ENCODE measurements at places on chromosomes 6 and 20.
A peak's percentile ranks its signal among the peaks of the same experiment; 100 is the strongest.

DNA sequence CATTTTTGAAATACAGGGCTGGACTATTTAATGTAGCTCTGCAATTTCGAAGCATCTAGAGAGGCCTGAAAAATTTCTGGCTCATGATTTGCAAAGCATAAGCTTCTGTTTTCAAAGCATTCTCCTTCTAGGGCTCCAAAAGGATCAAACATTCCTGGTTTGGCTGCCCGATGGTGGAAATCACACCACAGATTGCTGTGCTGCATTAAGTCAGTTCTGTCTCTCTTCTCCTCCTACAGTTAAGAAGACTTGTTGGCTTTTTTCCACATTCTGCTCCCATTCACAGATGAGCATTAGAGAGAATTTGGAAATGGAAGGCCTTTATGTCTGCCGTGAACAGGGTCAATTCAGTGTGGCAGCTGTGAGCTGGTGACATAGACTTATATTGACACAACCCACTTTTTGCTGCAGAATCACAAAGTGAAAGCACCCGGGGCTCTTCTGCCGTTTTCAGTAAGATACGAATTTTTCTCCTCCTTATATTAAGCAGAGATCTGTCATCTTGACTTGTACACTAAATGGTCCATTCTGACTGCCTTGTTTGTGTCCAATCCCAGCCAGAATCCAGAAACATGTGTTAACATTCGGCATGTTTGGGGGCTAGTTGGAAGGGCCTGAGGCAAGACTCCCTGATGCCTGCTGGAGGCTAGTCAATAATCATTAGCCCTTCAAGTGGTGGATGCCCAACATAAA lies 330.8 kb upstream of the DEFB112 start:
- DNase-seq, result no peak

GRCh38 chr6:11179088-11179418 lies 53.4 kb downstream of the NEDD9 start:
- DNase-seq, result no peak

GRCh38 chr6:111657146-111657545 lies 51.5 kb upstream of the TRAF3IP2 start:
- DNase-seq, result no peak

- DNase-seq, result no peak
Measured at GRCh38 chr20:8912731-8913130, 156.2 kb upstream of the PLCB4 start.

DNA sequence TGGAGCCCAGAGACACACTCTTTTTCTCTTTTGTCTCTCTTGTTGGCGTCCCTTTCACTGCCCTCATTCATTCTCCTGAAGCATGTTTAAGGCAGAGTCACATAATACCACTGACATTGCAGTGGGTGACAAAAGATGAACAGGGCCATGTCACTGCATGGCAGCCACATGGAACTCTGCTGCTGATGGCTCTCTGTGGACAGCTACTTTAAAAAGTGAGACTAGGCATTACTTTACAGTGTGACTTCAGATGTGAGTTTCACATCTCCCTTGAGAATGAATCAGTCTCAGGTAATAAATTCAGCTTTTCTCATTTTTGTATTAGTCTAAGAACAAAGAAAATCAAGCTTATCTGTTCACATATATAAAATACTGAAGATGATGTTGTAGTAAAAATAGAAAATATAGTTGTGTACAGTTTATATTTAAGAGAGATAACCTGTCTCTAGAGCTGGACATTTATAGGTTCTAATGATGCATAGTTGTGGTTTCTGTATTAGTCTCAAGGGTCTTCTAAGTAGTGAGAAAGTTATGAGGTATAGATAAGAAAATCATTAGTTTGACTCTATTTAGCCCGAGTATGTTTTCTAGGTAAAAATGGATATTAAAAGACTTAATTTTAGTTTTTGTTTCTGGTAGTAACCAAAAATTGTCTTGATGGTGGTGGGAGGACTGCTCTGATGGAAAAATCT lies 6.1 kb downstream of the MRS2 start:
- DNase-seq, result no peak

DNA sequence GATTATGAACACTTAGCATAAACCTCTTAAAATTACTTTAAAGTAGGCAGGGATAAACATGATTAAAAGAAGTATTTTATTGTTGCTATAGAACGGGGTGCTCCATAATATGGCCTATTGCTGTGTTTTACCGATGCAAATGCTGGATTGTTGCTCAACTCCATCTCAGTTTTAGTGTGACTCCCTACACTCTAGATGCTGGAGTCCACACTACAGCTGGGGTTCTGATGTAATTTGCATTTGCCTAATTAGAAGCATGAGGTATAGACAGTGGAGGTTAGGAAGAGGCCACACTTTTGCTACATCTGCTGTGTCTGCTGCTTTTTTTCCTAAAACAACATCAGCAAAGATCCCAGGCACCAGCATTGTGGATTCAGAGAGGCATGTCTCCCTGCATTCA lies 6.7 kb upstream of the HMGN3 start:
- DNase-seq, result no peak

DNA sequence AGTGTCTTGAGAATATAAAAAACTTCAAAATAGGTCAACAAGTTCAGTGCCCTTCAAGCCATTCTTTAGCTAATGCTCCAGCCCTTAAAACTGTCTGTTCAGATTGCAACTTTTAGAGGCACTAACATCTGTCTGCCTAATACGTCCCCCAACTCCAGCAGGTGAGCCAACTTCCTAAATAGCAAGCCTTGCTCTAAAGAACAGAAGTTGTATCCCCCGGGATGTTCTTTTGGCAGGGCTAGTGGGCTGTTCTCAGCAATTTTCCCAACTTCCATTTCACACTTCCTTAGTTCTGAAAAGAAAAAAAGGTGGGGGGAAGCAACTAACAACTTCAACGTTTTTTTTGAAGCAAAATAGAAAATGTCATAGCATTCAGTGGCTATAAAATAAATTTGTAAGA lies 290.0 kb upstream of the PTCHD4 start:
- DNase-seq, result no peak

DNA sequence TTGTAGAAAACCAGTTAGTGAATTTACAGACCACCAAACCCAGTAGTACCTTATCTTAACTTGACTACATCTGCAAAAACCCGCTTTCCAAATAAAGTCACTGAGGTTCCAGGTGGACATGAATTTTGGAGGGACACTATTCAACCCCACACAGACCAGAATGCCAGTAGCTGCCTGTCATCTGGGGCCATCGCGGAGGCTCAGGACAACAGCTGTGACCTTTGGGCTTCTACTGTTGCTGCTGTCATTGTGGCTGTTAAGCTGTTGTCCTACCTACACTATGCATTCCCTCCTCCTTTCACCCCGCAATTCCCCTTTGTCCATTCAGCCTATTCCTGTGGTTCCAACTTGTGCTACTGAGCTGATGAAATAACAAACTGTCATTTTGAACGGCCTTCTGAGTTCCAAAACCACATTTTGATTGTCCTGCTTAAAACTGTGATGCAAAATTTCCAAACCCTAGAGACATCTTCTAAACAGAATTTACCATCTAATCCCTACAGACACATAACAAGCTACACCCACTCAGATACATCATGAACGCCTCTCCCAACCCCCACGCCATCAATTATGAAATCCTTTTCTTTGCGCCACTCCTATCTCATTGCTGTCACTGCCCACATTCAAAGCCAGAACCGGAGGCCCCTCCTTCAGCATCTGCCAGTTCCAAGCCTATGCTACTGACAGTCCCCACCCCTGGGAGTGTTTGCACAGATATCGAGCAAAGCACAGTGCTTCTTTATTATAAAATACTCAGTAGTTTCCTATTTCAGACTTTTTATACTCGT lies 125.0 kb downstream of the C6orf118 start:
- no peak for DNase-seq

GRCh38 chr6:145836170-145836569 lies 21.6 kb upstream of the FBXO30 start:
- no peak for DNase-seq

DNA sequence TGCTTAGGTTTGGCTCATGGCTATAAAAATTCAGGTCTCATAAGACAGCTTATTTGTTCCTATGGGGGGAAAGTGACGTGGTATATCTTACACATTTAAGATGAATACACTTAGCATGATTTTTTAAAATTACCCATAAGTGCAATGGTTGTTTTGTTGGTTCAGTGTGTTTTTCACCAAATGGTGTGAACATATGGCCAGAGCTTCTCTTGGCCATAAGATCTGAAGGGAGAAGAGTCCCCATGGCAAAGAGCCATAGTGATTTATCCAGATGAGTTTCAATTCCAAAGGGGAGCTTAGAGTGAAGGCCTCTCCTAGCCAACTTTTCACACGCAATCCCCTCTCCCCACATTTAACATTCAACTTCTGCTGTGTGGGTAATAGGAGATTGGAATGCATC lies 107.6 kb downstream of the TMEM242 start:
- no peak for DNase-seq

GRCh38 chr6:14499841-14500240 lies 382.3 kb downstream of the CD83 start:
- DNase-seq, result no peak

- DNase-seq, result no peak
Measured at GRCh38 chr6:45718871-45719270, 296.8 kb downstream of the CLIC5 start.

DNA sequence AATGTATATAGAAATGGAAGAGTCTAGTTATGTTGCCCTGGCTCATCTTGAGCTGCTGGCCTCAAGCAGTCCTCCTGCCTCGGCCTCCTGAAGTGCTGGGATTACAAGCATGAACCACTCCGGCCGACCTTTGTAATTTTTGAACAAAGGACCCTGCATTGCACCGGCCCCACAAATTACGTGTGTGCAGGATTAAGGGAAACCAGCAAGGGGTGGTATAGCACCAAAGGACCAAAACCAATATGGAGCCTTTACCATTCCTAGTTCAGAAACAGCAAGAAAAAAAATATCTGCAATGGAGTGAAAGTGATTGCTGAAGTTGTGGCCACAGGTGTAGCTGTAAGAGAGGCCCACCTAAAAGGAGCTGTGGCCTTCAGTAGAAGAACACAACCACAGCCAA lies 8.2 kb upstream of the TRERF1 start:
- no peak for DNase-seq

DNA sequence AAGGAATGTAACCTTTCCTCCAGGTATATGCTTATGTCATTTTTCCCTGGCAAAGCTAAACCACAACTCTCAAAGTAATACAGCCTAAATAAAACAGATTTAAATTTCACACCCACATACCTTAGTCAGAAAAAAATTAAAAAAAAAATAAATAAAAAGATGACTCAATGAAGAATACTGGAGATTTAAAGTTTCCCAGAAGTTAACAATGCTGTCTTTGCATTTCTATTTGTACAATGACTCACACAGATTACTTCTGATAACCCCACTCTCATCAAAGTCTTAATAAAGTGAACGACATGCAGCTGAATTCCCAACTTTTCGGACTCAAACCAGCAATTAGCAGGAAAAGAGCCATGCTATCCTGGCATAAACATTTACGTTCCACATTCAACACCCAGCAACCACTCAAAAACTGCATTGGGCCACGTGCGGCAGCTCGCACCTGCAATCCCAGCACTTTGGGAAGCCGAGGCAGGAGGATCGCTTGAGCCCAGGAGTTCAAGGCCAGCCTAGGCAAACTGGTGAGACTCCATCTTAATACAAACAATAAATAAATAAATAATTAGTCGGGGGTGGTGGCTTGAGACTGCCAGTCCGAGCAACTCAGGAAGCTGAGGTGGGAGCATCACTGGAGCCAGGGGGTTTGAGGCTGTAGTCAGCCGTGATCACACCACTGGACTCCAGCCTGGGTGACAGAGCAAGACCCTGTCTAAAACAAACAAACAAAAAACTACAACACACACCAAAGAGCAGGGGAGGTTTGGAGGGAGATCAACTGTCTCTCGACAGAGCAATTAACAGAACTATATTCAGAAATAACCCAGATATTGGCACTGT lies 130.5 kb downstream of the WDR27 start:
- no peak for DNase-seq

GRCh38 chr6:15544321-15544900 lies 118.4 kb downstream of the DTNBP1 start:
- no peak for DNase-seq

- no peak for DNase-seq
Measured at GRCh38 chr20:4780245-4780644, 58.5 kb downstream of the PRND start.

GRCh38 chr6:106225581-106225980 lies 100.0 kb downstream of the ATG5 start:
- DNase-seq, result no peak

DNA sequence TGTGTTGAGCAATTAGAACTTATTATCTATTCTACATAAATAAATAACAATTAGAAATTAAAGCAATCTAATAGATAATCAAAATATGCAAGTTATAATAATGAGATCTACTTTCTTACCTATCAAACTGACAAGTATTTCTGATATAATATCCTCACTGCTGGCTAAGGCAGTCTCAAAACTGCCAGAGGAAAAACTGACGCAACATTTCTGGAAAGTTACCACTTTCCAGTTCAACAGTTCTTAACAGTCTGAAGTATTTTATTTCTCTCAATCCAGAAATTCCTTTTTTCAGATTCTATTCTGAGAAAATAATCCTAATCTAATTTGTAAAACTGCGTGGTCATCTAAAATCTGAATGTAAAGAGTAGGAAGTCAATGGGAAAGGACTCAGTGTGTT lies 121.0 kb downstream of the TRDN start:
- no peak for DNase-seq

GRCh38 chr20:17622851-17623508 lies 53.1 kb downstream of the DSTN start:
- DNase-seq, result no peak

DNA sequence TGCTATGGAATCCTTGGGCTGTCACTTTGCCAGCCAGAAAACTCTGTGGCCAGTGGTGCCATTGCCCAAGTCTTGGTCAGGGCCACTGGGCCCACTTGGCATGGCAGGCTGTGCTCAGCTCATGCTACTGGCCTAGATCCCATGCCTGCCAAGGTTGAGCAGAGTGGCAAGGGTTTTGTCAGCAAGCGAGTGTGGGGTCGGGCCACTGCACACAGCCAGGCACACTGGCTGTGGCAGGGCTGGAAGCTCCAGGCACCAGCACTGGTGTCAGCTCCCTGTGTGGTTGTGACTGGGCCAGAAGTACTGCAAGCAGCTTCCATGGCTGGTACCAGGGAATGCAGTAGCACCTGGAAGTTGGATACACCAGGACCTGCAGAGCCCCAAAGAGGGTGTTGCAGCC lies 846.8 kb downstream of the EYS start:
- DNase-seq, result no peak

DNA sequence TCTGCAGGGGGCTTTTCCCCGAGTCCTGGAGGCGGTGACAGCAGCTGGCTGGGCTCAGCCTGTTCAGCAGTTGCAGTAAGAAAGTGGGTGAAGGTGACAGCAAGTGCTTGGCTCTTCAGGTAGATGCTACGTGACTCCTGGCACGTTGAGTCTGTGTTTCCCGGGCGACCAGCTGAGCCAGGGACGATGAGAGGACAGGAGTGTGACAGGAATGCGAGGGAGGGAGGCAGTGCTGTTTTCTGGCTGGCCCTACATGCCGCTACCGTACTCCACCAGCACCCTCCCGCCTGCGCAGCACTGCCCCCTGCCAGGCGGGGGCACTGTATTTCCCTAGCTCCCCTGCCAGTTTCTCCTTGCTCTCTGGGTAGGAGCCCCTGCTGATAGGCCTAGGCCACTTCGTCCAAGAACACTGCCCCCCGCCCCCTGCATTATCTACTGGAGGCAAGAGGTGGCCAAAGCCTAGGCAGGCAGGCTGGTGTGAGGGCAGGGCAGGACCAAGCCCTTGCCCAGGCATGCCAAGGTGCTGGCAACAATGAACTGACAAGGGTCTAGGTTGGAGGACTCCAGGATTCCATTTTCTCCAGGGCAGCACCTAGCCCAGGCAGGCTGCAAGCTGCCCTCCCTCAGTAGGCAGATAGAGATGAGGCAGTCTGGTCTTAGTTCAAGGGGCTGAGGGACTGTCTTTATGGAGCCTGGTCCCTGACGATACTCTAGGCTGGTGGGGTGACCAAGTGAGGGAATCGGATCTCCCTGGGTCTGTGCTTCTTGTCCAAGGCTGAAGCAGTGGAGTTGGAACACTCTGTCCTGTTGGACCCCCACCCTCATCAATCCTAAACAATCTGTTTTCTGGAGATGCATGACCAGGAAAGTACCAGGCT lies 19.2 kb downstream of the MRPS18A start:
- DNase-seq, result peak; percentile 71
